ENCODE measurements at places on chromosomes 1 and 21.

DNA sequence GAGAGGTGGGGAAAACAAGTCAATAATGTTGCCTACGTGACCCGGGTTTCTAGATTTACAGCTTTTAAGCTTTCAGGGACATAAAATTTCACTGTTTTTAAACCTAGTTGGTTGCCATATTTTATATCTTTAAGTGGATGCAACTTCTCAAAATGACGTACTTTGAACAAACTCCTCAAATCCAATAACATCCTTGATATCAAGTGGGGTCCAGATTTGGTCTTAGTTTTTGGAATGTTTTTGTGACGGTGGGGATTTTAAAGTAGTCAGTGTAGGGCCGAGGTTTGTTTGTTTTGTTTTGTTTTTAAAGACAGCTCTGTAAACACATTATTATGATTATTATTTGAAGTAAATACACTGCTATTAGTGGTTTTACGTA lies 453 bp downstream of the CDKN2C start:
- peak; percentile 44 for DNase-seq

DNA sequence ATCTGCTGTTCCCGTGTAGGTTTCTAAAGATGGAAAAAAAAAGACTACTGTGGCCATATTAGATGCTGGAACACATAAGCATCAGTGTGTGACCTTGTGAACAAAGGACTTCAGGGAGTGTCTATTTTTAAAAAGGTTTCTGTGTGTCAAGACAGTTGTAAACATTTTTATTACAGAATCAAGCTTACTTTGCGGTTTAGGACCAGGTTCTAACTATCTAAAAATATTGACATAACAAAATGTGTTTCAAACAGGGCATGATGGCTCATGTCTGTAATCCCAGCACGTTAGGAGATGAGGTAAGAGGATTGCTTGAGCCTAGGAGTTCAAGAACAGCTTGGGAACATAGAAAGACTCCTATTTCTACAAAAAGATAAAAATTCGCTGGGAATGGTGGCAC lies 7.1 kb upstream of the DDI2 start:
- DNase-seq, result no peak

- DNase-seq, result peak; percentile 90
Measured at GRCh38 chr1:113981962-113982931, 3.0 kb downstream of the OLFML3 start.

DNA sequence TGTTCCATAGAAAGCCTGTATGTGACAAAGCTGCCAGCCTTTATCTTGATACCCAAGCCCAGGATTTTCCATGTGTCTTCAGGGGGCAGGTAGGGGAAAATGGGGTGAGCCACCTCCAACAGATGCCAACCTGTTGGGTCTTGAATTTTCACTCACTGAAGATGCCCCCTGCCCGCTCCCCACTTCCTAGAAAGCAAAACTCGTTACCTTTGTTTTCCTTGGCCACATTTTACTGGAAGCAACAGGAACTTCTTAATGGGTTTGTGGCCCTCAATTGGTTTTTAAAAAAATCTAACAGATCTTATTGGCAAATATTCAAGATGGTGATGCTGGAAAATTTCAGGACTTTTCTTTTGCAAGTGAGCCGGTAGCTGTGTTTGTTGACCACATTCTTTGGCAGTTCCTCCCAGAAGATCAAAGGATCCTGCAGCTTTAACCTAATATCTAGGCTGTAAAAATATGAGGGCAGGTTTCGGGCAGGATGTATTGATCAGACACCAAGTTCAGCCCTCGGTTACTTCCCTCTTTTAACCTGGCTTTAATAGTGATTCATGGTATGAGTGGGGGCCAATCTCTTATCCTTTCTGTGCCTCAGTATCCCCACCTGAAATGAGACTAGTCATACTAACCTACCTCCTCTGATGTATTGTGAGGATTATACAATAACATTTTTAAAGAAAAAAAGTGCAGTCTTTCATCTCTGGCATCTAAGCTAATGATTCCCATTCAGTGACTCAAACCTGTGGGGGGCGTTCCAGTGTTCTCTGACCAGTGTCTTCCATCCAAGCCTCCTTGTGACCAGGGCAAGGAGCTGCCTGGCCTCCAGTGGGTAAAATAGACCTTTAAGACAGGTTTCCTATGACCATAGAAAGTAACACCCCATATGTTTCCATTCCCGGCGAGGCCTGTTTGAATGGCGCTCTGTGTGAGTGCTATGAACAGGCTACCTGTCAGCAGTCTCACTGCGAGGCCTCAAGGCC lies 21.3 kb upstream of the GNPAT start:
- DNase-seq, result no peak

DNA sequence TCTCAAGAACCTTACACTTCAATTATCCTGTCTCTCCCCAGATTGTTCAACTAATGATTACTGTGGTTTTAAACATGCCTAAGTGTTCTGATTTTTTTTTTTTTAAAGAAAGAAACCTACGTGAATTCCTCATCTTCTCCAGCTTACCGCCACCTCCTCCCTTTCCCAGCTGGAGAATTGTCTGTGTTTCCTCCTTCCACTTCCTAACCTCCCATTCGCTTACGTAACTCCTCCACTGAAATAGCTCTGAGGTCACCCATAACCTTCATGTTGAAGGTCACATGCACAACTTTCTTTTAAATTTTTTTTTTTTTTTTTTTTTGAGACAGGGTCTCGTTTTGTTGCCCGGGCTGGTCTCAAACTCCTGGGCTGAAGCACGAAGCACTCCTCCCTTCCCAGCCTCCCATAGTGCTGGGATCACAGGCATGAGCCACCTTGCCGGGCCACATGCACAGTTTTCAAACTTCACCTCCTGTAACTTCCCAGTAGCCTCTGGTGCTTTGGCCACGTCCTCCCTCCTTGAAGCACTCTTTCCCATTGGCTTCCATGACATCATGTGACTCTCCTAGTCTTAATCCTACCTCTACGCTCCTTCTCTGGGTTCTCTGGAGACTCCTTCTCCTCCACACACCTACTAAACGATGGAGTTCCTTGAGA lies 9.8 kb upstream of the CAPZB start:
- DNase-seq, result peak; percentile 67

DNA sequence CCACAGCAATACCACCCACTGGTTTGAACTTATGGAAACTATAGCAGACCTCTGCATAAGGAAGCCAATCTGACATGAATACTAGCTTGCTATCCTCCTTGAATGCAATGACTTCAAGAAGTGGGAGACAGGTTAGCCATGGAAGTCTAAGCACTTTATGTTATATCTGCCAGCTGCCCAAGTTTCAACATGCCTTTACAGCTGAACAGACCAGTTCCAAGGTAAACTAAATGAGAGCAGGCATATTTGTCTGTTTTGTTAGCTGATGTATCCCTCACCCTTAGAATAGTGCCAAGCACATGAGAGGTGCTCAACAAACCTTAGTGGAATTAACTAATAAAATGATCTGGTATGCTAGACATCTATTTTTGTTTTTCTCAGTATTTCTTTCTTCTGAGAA lies 65.1 kb downstream of the ALG14 start:
- no peak for DNase-seq

- DNase-seq, result peak; percentile 8
Measured at GRCh38 chr1:3727042-3727824, 25.0 kb upstream of the CCDC27 start.

DNA sequence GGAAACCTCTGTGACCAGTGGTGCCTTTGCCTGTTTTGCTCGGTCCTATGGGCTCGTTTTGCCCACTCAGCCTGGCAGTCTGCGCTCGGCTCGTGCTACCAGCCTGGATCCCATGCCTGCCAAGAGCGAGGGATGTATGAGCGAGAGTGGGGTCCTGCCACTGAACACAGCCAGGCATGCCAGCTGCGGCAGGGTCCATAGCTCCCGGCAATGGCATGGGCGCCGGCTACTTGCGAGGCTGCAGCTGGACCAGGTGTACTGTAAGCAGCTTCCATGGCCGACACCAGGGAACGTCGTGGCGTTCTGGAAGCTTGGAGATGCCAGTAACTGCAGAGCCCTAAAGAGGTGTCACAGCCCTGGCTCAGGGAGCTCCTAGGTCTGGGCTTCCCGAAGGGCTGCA lies 22.4 kb upstream of the TGFB2 start:
- DNase-seq, result no peak
